ENCODE measurements at places on chromosomes 3 and 15.

GRCh38 chr15:68210821-68211655, 5.9 kb upstream of the CALML4 start:
- DNase-seq = peak; percentile 68

DNA sequence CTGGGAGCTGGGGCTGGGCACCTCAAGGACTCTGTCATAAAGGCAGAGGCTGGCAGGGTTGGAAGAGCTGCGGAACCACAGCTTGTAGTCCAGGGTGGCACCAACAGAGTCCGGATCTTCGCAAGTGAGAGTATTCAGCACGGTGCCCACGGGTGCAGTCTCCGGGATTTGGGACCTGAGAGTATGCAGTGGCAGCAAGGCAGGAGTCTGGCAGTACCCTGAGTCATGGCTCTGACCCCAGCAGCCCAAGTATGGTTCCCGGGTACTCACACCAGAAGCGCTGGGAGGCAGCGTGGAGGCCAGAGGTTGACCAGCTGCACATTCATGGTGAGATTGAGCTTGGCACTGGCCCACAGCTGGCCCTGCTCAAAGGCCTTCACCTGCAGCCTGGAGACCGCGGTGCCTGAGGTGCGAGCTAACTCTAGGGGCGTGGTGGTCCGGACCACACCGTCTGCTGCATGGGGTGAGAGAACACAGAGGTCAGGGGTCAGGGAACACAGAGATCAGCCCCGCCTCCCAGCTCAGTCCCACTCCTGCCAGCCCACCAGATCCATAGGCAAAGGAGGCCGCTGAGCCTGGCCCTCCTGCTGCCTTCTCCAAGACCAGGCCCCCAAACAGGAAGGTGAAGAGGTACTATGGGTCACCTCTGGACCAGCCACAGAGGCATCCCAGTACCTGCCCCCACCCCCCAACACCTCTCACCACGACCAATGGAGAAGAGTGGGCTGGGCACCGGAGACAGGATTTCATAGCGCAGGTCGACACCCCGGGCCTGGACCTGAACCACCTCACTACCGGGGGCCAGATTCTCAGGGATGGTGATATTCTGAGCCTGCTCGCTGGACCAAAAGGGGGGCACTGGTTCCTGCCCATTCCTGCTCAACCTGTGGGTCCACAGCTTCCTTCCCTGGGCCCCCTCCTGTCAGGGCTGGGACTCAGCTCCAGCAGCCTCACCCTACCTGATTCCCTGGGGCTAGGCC, 4.5 kb downstream of the CDHR4 start:
- DNase-seq = no peak

DNA sequence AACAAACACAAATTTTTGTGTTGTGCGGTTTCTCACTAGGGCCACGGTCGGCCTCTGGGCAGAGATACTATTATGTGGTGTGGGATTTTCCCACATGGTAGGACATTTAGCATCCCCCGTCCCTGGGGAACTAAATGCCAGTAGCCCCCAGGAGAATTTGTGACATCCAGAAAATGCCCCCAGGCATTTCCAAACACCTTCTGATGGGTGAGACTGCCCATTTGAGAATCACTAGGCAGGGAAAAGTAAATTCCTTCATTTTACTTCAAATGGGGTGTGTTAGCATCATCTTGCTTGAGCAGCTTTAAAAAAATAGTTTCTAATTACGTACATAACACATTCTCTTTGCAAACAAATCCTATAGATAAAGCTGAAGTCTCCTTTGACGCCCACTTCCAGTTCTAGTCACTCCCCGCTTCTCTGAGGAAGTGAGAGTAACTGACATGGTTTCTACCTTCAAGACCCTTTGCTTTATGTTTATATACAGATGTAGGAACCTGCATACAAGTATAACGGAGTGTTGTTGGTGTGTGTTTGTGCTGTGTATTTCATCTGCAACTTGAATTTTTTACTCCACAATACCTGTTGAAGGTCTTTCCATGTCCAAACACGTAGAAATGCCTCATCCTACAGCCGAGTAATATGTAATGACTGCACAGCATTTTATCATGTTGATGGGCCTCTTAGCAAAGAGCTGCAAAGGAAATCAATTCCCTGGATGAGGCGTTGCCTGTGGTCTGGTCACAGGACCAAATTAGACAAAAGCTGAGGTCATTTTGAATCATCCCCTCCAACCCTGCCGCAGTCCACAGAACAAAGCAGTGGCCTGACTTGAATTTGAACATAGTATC, 31.4 kb upstream of the ZBTB38 start:
- DNase-seq = peak; percentile 11

DNA sequence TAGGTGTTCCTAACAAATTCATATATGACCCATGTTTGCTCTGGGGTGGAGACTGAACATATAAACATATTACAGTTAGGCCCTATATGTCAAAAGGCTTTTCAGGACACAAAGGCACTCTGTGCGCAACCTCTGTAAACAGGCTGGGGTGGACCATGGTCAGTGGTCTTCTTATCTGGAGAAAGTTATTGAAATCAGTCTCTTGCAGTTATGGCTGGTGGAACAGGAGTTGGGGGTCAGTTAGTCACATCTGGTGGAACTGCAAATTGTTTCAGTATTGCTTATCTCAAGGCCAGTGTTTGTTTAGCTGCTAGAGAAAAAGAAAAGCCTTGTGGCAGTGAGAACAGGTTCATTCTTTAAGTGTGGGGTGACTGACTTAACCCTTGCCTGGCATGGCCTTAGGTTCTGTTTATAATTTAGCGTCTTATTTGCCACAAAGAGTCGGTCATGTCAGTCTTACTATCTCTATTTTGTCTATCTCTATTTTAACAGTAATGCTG, 5.9 kb upstream of the GP9 start:
- no peak for DNase-seq

DNA sequence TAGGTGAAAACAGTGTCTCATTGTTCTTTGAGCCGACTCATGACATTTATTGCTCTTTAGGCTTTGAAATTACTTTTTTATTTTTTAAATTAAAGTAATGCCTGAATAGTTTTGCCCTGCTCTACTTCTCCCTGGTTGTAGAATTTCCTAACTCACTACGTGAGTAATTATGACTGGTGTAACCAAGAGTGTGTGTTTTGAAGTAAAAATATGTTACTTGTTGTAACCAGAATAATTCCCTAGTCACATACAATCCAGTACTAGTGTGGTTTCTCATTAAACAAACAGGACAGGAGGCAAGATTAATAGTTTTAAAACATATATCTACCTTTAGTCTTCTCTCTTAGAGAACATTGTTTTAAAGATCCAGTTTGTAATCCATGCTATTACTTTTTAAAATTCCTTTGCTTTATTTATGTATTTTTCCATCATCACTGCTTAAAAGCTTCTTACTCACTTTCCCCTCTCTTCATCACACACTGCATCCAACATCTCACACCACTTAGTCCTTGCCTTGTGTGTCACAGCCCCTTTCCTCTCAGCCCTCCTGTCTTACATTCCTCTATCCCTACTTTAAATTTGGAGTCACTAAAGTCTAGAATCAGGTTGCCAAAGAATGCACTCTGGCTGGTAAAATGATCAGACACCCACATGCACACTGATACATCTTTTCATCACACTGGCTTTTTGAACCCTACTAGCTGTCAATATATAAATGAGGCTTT, 219.7 kb downstream of the WNT5A start:
- DNase-seq = no peak

- DNase-seq = no peak
Measured at GRCh38 chr15:28289694-28290463, 32.1 kb downstream of the HERC2 start.

GRCh38 chr15:32743411-32744140, 25.8 kb downstream of the GREM1 start:
- no peak for DNase-seq

GRCh38 chr15:85414991-85415390, 34.6 kb downstream of the AKAP13 start:
- DNase-seq = no peak
